ENCODE measurements at places on chromosomes 11 and 22. TPM values are rescaled to one million over a fixed set of nuclear protein-coding genes. Genes with fewer than 3 reads are reported as not detected.

The WDR74 gene
- total RNA-seq: 66.5 TPM

The PHOX2A gene
- total RNA-seq: not detected

The BATF2 gene
- total RNA-seq: 1.8 TPM

The KLHDC7B gene
- under 0.01 TPM for total RNA-seq

The OR51L1 gene
- total RNA-seq: not detected

The NRXN2 gene
- total RNA-seq: 4.5 TPM

The SYT9 gene
- not detected for total RNA-seq

DNA sequence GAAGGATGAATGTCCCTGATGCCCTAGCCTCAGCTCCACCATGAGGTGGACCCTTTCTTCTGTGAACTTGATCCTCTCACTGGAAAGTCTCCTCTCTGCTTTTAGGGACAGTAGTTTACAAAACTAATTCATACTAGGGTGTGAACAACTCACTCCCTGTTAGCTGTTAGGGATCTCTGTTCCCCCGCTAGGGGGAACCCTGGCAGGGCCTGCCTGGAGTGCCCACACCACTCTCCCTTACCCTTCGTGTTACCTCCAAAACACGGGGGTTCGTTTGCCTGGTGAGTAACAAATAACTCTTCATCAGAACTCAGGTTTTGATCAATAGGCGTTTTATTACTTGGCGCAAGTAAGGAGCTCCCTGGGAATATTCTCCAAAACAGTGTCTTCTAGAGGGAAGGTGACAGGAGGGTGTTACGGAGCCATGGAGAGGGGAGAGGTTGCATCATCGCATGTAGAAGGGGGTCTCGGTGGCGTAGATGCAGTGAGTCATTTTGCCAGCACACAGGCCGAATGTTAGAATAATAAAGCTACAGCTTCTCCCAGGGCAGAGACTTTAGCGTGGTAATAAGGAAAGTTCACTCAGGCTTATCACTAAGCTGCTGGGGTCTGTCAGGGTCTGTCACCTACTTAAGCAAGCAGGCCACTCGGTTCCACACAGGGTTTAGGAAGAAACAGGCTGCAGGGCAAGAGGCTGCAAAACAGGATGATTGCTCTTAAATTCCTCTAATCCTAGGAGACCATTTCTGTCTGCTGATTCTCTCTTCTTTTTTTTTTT is 45.8 kb downstream of the C11orf96 start:
- DNase-seq: no peak

DNA sequence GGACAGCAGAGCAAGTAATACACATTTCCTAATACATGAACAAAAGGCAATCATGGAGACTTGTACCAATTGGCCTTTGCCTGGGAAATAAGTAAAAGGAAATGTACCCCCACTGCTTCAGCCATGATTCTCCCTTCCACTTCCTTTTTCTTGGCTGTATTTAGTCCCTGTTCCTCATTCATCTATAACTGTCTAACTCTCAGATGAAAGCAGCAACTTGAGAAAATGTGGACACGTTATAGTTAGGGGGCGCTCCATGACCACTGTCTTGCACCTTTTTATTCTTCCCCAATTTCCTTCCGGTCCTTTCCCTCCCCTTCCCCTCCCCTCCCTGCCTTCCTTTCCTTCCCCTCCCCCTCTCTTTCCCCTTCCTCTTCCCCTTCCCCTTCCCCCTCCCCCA is 61.3 kb upstream of the BARX2 start:
- DNase-seq: no peak

GRCh38 chr11:93821617-93822016 is 28.8 kb downstream of the VSTM5 start:
- DNase-seq: no peak

DNA sequence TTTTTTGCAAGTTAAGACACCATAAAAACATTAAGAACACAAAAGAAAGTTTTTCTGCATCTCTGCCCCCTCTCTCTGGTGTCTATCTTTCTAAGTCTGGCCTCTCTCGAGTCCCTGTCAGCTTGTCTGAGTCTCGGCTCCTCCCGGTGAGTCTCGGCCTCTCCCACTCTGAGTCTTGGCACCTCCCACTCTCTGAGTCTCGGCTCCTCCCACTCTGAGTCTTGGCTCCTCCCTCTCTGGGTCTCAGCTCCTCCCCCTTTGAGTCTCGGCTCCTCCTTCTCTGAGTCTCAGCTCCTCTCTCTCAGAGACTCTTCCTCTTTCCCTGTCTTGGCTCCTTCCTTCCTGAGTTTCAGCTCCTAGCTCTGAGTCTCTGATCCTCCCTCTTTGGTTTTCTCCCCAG is 72.5 kb upstream of the AMPD3 start:
- DNase-seq: no peak

DNA sequence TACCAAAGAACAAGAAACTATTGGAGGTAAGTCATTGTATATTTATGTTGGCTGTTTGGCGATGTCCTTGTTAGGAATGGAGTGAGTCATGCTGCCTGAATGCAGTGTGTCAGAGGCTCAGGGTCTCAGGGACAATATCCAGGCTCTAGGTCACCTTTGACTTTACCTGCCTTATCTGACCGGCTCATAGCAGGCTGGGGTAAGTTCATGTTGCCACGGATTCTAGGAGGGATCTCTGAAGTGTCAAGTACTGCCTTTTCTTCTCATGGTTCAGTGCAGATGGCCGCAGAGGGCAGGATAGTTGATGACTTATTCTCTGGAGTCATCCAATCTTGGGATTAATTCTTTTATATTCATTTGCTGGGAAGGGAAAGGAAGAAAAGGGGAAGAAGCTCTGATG is 53.2 kb downstream of the SPON1 start:
- peak; percentile 32 for DNase-seq

DNA sequence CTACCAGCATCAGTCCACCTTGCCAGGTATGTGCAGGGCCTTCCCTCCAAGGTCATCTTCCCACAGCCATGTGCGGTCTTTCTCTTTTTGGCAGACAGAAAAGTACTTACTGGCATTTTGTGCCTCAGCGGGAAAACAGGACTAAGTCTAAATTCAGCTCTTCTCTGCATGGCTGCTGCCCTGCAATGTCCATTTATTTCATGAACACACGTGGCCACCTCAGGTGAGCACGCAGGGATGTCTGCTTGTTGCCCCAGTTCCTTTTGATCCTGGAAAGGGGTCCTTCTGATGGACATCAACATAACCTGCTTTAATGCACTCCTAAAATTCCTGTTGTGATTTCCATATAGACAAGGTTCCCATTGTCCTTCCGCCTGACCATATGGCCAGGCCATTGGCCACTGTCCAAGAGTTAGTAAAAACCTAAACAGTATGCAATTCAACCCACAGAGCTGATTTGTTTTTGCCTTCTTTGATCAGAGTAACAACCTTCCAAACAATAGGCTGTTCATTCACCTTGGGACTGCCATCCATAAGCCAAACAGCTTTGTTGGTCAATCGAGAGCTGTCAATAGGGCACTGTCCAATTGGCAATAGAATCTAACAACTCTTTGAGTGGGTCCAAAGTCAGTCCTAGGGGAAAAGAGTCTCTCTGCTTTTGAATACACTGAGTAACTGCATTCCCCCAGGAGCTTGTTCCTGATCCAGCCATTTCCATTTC is 5.9 kb downstream of the TREH start:
- peak; percentile 16 for DNase-seq

- DNase-seq: peak; percentile 98
Observed at GRCh38 chr11:18321969-18322711, at the start of the genes GTF2H1 and HPS5. TSS of gene GTF2H1 (plus strand) at chr11:18322567. CDS start at chr11:18333075, 10,508 bp downstream. TSS of gene HPS5 (minus strand) at chr11:18322140. CDS start at chr11:18317858, 4,282 bp downstream.

DNA sequence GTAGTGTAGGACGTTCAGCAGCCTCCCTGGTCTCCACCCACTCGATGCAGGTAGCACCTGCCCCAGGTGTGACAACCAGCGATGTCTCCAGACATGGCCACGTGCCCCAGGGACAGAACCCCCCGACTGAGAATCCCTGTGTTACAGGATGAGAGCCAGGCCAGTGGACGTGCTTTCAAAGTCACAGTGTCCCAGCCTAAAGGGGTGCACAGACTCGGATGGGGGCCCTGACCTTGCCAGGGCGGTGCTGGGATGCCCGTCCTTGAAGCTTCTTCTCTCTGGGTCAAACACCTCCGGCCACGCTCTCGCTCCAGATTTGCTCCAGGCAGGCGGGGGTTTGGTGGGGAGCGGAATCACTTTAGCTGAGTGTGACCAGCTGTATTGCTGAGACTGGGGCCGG is 23.3 kb upstream of the GAL start:
- DNase-seq: no peak

GRCh38 chr11:83092488-83093384 is 21.0 kb upstream of the RAB30 start:
- DNase-seq: peak; percentile 60

DNA sequence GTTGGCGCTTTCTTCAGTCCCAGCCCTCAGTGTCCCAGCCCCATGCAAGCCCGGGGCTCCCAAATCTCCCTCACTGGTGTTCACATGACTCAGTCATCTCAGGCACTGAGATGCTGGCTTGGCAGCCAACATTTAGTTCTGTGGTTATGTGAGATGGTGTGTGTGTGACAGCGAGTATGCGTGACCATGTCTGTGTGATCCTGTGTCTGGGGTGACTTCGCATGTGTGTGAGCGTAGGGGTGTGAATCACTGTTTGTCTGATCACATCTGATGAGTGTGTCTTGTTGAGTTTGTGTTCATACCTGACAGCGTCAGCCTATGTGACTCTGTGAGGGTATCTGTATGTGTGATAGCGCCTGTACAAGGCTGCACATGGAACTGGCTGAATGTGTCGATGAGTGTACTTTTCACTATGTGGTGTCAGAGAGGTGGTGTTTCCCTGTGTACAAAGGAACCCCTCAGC is 16.2 kb downstream of the CREB3L1 start:
- DNase-seq: no peak

DNA sequence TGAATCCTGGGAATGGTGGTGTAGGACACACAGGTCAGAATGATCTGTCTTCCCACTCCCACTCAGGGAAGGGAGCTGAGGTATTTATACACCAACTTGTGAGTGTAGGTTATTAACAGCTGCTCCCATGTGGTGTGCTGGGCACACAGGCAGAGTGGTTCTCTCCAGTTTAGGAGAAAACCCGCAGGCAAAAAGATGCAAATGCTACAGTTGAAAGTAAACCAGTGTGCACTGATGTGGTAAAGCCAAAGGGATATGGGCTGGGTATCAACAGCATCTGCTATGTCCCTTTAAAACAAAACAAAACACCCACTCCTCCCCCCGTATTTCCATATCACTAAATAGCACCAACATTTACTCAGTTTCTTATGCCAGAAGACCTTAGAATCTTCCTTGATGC is 75.4 kb upstream of the SYT13 start:
- DNase-seq: no peak

DNA sequence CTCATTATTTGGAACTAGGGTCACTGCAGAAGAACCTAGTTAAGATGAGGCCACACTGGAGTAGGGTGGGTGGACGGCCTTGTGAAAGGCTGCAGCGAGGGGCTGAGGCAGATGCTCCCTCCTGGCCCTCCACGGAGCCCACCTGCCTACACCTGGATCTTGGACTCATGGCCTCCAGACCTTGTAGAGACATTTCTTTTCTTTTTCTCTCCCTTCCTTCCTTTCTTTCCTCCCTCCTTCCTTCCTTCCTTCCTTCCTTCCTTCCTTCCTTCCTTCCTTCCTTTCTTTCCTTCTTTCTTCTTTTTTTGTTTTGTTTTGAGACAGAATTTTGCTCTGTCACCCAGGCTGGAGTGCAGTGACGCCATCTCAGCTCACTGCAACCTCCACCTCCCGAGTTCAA is 26.6 kb downstream of the DUSP8 start:
- DNase-seq: no peak

- DNase-seq: no peak
Observed at GRCh38 chr11:45398325-45398724, 112.2 kb upstream of the SYT13 start.

DNA sequence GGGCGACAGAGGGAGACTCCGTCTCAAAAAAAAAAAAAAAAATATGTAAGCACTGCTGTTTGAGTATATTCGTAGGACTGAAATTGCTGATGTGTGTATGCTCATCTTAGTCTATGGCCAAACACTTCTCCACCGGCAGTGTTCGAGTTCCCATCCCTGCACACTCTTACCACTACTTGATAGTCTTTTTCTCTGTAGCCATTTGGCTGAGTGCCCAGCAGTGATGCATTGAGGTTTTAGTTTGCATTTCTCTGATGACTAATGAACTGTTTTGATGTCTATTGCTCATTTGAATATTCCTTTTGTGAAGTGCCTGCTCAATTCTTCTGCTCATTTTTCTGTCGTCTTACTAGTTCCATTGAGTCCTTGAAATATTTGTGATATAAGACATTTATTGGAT is 1.9 kb downstream of the TIRAP start:
- DNase-seq: peak; percentile 93

- peak; percentile 97 for DNase-seq
Observed at GRCh38 chr11:61887839-61888494, 3.4 kb downstream of the FADS3 start.

DNA sequence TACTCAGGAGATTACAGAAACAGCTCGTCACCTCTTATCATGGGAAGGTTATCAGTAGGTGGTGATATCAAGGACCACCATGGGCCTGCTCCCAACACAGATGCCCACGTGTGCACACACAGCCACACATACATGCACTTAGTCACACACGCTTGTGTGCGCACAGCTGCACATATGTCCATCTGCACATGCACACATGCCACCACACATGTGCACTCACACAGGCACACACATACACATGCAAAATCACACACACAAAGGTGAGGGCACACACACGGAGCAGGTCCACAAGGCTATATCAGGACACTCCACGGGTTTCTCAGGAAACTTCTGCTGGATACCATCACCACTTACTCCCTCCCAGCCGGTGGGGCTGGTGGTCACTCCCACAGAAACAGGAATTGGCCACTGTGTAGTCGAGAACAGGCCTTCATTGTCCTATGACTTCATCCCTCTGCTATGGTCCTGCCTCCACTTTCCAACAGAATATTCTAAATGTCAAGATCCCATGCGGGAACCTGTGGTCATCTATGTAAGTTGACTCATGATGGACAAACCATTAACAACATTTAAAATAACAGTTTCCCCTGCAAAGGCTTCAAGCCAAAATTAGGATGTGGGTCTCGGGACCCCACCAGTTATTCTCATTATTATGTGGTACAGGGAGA is 2.2 kb downstream of the C11orf24 start:
- DNase-seq: peak; percentile 72

- no peak for DNase-seq
Observed at GRCh38 chr22:33666279-33666960, 253.9 kb downstream of the LARGE1 start.

DNA sequence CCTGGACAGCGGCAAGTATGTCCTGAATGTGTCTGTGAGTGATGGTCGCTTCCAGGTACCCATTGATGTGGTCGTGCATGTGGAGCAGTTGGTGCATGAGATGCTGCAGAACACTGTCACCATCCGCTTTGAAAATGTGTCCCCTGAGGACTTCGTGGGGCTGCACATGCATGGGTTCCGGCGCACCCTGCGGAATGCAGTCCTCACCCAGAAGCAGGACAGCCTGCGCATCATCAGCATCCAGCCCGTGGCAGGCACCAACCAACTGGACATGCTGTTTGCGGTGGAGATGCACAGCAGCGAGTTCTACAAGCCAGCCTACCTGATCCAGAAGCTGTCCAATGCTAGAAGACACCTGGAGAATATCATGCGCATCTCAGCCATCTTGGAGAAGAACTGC is 125.3 kb upstream of the MTNR1B start:
- no peak for DNase-seq

GRCh38 chr11:88293931-88294330 is 43.6 kb downstream of the CTSC start:
- DNase-seq: no peak
